ENCODE measurements at places on chromosomes 7 and 10. TPM values are rescaled to one million over a fixed set of nuclear protein-coding genes. Genes with fewer than 3 reads are reported as not detected.

The IRF5 gene
- 0.79 TPM for total RNA-seq

The LBX1 gene
- total RNA-seq, result not detected

The CPN1 gene
- total RNA-seq, result not detected

The ASZ1 gene
- total RNA-seq, result not detected

The GSAP gene
- total RNA-seq, result 11.9 TPM

The BAIAP2L1 gene
- total RNA-seq, result 0.43 TPM

The TMEM270 gene
- total RNA-seq, result not detected

The PTF1A gene
- not detected for total RNA-seq

The ANXA8 gene
- total RNA-seq, result not detected

The PRLHR gene
- not detected for total RNA-seq

The UPK3B gene
- 1.7 TPM for total RNA-seq

The PPP1R9A gene
- total RNA-seq, result 0.08 TPM

The CRYGN gene
- not detected for total RNA-seq

The TOMM7 gene
- total RNA-seq, result 610 TPM

All from CD8-positive, alpha-beta T cell (primary cell).